Cerebellum (tissue), 4 donors: ENCODE measurements at places on chromosomes 1 and 21.

DNA sequence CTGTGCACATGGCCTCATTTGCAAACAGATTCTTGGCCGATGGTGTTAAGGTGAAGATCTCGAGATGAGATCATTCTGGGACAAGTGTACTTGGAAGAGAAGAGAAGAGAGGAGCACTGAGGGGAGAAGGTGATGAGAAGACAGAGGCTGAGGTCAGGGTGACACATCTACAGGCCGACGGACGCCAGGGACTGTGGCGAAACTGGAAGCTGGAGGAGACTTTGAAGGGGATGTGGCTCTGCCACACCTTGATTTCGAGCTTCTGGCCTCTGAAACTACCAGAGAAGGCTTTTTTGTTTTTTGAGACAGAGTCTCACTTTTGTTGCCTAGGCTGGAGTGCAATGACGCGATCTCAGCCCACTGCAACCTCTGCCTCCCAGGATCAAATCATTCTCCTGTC lies 137.5 kb upstream of the TMEM51 start:
- no peak for DNase-seq

- DNase-seq = no peak
Observed at GRCh38 chr1:228980232-228980937, 245.1 kb downstream of the RHOU start.

DNA sequence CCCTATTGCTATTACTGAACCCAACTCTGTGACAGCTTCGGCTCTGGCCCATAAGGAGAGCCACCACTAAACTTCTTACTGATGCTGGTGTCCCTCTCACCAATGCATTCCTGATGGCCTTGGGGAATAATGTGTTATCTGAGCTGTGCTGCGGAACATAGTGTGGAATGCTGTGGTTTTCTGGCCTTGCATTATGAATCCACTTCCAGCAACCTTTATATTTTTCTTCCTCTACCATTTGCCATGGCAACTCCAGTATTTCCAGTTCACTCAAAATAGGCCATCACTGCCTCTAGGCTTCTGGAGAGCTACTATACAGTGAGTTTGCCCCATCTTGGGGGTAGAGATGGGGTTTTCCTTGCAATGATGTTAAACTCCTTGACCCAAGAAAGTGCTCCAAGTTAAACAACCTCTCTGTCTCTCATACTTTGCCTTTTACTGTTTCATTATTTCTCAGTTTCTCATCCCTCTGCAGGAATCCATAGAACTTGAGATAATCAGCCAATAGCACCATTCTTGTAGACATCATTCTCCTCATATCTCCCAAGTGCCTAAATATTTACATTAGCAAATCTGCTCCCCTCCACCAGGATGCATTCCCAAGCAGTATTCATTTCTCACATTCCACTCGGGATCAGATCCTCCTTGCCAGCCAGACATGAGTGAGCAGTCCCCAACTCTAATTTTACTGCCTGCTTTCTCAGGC lies 11.1 kb upstream of the RAVER2 start:
- no peak for DNase-seq

- DNase-seq = no peak
Observed at GRCh38 chr1:86858524-86859261, 55.2 kb downstream of the SELENOF start.

DNA sequence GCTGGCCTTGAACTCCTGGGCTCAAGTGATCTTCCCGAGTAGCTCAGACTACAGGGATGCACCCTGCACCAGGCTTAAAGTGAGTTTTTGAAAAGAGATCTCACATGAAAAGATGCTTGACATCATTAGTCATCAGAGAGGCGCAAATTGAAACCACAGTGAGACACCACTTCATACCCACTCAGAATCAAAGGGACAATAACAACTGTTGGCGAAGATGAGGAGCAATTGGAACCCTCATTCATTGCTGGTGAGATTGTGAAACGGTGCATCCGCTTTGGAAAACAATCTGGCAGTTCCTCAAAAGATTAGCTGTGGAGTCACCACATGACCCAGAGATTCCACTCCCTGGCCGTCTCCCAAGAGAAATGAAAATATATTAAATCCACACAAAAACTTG lies 122.3 kb downstream of the PGBD5 start:
- no peak for DNase-seq

- DNase-seq = no peak
Observed at GRCh38 chr1:19744335-19744743, 55.4 kb downstream of the TMCO4 start.

DNA sequence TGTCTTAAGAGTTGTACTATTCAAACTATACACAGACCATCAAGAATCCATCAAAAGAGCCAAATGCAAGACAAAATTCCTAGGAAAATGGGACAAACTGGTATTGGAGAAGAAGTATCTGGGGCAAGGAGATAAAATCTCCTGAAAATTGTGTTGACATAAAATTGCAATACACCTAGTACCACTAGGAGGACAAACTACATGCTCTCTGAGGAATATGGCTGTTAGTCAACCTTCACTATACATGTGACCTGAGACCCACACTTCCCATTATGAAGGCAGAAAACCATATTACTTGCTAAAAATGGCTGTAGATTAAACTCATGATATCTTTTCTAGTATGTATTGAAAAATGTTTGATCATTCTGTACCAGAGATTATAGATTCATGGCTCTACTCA lies 30.0 kb downstream of the IRF2BP2 start:
- no peak for DNase-seq

GRCh38 chr1:59162665-59163064 lies 134.2 kb upstream of the FGGY start:
- no peak for DNase-seq

DNA sequence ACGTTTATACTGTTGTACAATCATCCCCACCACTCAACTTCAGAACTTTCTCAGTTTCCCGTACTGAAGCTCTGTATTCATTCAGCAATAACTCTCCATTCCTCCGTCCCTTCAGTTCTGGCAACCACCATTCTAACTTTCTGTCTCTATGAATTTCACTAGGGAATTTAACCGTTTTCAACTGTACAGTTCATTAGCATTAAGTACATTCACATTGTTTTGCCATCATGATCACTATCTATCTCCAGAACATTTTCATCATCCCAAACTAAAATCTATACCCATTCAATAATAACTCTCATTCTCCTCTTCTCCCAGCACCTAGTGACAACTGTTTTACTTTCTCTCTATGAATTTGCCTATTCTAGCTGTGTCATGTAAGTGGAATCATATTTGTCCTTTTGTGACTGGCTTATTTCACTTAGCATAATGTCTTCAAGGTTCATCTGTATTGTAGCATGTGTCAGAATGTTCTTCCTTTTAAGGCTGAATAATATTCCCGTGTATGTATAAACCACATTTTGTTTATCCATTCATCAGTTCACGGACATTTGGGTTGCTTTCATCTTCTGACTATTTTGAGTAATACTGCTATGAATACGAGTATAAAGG lies 75.0 kb downstream of the CEP350 start:
- DNase-seq = no peak

- no peak for DNase-seq
Observed at GRCh38 chr1:223228201-223228600, 85.2 kb upstream of the TLR5 start.

DNA sequence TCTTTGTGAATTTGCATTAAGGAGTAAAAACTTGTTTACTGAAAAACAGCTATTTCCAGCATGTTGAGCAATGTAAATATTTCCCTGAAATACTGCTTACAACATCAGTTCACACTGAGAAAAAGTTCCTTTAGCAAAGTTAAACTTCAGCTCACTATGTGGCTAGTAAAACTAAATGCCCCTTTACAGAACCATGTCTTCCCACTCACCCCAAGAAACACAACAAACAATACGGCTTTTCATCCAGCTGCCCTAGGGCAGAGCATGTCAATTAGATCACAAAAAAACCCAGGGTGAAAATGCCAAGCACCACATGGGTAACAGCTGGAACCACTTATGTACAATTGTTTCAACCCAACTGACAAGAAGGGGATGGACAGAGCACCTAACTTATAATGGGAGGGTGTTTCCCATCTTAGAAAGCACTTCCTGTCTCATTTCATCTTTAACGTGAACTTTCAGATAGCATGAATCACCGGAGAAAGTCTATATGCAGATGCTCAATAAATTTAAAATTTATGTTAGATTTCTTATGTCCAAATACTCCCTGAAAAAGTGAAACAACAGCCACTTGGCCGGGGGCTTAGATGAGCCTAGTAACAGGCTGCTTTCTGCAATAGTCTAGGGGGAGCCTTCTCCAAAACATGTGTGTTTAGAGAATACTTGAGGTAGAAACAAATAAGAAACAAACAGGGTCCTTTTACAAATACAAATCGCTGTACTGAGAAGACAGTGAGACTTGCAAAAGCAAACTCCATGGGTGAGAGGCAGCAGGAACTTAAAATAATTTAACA lies 6.6 kb downstream of the NID1 start:
- no peak for DNase-seq

- no peak for DNase-seq
Observed at GRCh38 chr1:209651138-209651587, 1.1 kb downstream of the LAMB3 start.

GRCh38 chr1:66770240-66770639 lies 18.0 kb downstream of the DYNLT5 start:
- DNase-seq = no peak

- no peak for DNase-seq
Observed at GRCh38 chr1:16122916-16123315, 33.0 kb downstream of the EPHA2 start.

GRCh38 chr1:54191525-54191924 lies 8.3 kb downstream of the CYB5RL start:
- DNase-seq = no peak

- DNase-seq = no peak
Observed at GRCh38 chr1:35571263-35571662, 1.9 kb upstream of the TFAP2E start.

DNA sequence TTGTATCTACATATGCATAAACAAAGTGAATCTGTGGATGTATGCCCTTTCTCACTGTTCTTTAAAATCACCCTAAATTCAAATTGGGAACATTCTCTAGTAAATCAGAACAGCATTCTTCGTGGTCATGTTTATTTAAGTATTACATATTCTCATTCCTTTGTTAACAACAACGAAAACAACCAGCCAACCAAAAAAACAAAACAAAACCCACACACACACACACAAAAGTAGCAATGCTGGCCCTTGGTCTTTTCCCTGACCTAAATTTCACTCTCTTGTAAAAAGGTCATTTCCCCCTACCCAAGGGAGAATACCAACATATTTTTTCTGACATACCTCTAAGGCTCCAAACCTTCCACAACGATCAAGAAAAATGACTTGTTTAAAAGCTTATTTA lies 102.6 kb downstream of the NRIP1 start:
- no peak for DNase-seq

GRCh38 chr1:15410884-15411245 lies 1.2 kb downstream of the EFHD2 start:
- no peak for DNase-seq

- DNase-seq = no peak
Observed at GRCh38 chr1:159932296-159933285, 7.3 kb upstream of the TAGLN2 start.

GRCh38 chr1:208523007-208523406 lies 278.8 kb upstream of the PLXNA2 start:
- no peak for DNase-seq

GRCh38 chr21:44509539-44509938 lies 30.5 kb downstream of the KRTAP10-1 start:
- DNase-seq = peak; percentile 8

GRCh38 chr1:92795166-92795565 lies 10.3 kb upstream of the EVI5 start:
- DNase-seq = no peak

DNA sequence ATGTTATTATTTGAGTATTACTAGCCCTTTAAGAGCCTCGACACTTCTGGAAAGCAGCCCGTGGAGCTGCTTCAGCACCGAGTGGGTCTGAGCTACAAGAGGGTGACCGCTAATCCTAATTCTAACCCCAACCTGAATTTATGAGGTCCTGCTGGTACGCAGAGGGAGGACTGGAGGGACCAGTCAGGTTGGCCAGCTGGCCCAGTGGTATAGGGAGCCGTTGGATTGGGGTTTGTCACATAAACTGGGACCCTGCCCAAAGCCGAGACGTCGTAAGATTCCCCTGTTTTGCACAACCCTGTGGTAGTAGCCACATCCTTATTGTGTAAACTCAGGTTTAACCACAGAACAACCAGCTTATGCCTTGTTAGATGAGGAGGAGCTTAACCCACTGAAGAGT lies 60.8 kb upstream of the F3 start:
- DNase-seq = no peak
